ENCODE measurements at places on chromosomes 6 and 20.

- no peak for DNase-seq
Observed at GRCh38 chr6:157092736-157093135, 230.6 kb downstream of the TMEM242 start.

DNA sequence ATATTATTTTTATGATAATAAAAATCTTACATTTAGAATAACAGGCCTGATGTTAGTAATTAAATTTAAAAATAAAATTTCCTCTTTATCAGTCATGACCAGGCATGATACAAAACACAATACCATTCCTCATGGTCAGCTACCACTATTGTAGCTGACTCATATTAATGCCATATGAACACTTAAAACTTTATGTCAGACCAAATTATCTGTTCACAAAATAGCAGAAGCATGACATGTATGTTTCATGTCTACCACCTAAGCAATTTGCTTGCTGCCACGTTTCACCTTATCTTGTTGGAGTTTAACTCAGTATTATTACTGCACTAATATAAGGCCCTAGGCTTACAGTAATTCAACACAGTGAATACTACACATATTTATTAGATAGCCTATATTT, 65.7 kb downstream of the HTR1B start:
- no peak for DNase-seq

GRCh38 chr6:4320860-4321259, 185.5 kb upstream of the ECI2 start:
- DNase-seq = peak; percentile 96

GRCh38 chr6:5905431-5906339, 101.0 kb downstream of the NRN1 start:
- DNase-seq = peak; percentile 81

GRCh38 chr6:164665328-164665727, 644.1 kb downstream of the C6orf118 start:
- no peak for DNase-seq

DNA sequence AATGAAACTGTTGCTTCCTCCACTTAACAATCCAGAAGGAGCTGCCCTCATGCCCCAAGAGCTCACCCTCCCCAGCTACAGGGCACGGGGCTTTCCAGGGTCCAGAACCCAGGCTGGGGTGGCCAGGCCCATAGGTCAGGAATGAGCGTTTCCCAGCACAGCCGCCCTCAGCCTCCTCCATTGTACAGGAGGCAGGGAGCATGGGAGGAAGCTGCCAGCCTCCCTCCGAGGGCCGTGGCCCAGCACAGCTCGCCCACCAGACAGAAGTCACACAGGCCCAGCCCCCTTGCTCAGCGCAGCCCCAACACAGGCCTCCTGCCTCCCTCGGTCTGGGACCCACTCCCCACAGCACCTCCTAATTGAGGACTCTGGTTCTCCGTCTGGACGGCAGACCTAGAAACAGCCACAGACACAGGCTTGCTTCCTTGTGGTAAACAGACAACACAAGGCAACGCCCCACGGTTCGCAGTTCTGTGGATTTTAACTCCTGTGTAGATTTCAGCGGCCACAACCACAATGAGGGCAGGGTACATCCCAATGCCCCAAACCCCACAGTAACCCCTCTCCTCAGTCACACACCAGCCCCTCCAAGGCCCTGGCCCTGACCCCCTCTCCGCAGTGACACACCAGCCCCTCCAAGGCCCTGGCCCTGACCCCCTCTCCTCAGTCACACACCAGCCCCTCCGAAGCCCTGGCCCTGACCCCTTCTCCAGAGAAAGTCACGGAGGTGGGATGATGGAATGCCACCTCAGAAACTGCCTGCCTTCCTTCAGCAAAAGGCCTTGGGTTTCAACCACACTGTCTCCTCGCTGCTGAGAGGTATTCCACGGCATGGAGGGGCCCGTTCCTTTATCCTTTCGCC, 173.5 kb downstream of the DLL1 start:
- DNase-seq = no peak
